Liver (tissue), 10 donors: ENCODE measurements at places on chromosomes 12 and 14. TPM values are rescaled to one million over a fixed set of nuclear protein-coding genes. Genes with fewer than 3 reads are reported as not detected.

Gene JPH4
- 0.08 TPM for total RNA-seq

Gene ARHGDIB
- total RNA-seq, result 66.9 TPM

Gene RHOJ
- total RNA-seq, result 1.0 TPM

Gene IL23A
- 0.25 TPM for total RNA-seq

Gene FLVCR2
- 8.7 TPM for total RNA-seq

Gene CD4
- total RNA-seq, result 22.5 TPM

Gene TEDC1
- total RNA-seq, result 2.2 TPM

Gene SYNE3
- total RNA-seq, result 9.0 TPM
